Daoy (cell line): ENCODE measurements at places on chromosomes 4 and X.

DNA sequence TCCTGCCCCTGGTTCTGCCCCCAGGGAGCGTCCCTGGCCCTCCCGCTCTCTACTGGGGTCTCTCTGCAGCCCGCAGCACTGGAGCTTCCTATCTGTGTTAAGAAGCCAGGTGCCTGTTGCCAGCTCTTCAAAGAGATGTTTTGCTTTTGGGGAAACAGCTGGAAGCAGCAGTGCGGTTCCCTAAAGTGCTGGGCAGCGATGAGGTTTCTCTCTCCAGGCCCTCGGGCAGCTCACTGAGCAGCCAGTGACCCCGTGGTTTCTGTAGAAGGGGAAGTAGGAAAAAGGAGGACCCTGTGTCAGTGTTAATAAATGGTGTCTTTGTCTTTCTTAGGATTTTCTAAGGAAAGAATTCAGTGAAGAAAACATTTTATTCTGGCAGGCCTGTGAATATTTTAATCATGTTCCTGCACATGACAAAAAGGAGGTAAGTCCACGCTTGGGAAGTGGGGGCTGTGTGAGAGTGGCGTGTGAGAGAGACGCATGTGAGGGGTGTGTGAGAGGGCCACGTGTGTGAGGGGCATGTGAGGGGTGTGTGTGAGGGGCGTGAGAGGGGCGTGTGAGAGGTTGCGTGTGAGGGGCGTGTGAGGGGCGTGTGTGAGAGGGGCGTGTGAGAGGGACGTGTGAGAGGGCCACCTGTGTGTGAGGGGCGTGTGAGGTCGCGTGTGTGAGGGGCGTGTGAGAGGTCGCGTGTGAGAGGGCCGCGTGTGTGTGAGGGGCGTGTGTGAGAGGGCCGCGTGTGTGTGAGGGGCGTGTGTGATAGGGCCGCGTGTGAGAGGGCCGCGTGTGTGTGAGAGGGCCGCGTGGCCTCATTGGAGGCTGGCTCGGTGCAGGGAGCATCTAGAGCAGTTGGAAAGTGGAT lies 27.1 kb upstream of the HGFAC start:
- no peak for DNase-seq

DNA sequence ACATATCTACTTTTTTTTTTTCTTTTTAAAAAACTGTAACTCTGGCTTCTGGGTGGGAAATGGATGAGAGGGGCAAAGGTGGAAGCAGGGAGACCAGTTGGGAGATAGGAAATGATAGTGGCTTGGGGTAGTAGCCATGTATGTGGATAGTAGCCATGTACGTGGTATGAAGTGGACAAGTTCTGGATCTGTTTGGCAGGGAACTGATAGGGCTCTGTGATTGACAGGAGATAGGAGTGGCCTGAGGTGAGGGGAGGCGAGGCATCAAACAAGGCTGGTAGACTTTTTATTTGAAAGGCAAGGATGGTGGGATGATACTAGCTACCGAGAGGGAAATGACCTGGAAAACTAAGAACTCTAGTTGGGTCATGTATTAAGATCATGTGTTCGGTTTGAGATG lies 117.8 kb downstream of the AFF1 start:
- no peak for DNase-seq

GRCh38 chr4:176742211-176742610 lies 50.5 kb downstream of the VEGFC start:
- no peak for DNase-seq

DNA sequence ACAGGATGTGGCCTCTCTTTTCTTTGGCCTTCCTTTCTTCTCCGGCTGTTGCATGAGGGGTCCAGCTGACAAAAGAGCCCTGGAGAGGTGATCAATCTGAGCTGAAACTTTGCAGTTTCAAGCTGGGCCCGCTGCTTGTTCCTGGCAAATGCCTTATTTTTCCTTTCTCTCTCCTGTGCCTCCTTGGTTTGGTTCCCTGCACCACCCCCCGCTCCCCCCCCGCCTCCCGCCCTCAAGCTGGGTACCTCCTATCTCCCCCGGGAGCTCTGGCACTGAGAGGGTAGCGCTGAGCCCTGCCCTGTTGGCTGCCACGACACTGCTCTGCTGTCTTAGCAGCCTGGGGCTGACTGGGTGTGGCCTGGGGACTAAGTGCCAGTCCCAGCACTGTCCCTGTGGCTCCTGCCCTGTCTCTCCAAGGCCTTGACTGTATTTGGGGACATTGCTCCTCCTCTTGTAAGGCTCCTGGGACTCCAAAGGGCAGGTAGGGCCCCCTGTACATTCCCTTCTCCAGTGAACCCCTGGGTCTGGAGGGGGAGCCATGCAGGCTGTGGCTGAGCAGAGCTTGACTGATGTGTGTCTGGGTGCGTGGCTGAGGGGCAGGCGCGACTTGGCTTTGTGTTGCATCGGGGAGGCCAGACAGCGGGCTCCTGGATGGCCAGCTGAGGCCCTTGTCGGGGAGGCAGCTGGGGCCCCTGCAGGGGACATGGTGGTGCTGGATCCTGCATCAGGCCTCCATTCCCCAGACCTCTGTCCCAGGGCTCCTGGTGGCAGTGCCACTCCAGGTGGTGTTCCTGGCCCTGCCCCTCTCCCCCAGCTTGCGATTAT lies 1.1 kb downstream of the PLXNA3 start:
- DNase-seq, result peak; percentile 26

DNA sequence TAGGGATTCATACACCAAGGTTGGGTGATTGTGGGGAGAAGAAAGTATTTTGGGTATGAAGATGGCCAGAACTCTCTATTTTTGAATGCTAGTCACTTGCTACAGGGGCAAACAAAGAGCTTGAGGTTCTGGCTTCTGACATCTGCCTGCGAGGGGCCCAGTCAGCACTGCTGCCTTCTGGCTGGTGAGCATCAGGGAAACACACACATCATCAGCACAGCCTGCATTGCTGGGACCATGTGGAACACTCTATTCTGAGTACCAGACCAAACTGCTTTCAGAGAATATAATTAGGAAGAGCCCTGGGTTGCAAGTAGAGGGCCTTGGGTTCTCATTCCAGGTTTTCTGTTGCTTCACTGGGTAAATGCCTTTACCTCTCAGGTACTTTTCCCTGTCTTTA lies 14.1 kb downstream of the TRPC5 start:
- DNase-seq, result no peak
